ENCODE measurements at places on chromosomes 6 and 20.
A peak's percentile ranks its signal among the peaks of the same experiment; 100 is the strongest.

GRCh38 chr6:166575205-166575604 is 11.3 kb downstream of the RAMACL start:
- no peak for DNase-seq

GRCh38 chr6:166308033-166308768 is at the start of gene PRR18:
Gene PRR18 (minus strand): TSS chr6:166308392. CDS start chr6:166308142, 250 bp downstream.
- no peak for DNase-seq

DNA sequence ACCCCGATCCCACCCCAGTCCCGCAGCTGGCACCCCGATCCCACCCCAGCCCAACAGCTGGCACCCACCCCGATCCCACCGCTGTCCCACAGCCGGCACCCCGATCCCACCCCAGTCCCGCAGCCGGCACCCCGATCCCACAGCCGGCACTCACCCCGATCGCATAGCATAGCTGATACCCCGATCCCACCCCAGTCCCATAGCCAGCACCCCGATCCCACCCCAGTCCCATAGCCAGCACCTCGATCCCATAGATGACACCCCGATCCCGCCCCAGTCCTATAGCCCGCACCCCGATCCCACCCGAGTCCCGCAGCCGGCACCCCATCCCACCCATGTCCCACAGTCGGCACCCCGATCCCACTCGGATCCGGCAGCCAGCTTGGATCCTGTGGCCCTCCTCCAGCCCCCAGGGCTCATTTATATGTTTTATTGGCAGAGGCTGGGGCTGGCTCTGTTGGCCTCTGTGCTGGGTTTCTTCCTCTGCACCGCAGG is 897 bp upstream of the GMEB2 start:
- DNase-seq = no peak

- peak; percentile 6 for DNase-seq
Measured at GRCh38 chr6:117264692-117265409, 507 bp upstream of the VGLL2 start.

- no peak for DNase-seq
Measured at GRCh38 chr20:39829661-39830060, 859.4 kb downstream of the MAFB start.

GRCh38 chr6:75409286-75409685 is 84.3 kb downstream of the FILIP1 start:
- no peak for DNase-seq

GRCh38 chr20:18166241-18166881 is 28.7 kb downstream of the KAT14 start:
- no peak for DNase-seq

GRCh38 chr20:33296206-33296605 is 13.2 kb downstream of the BPIFB1 start:
- no peak for DNase-seq

DNA sequence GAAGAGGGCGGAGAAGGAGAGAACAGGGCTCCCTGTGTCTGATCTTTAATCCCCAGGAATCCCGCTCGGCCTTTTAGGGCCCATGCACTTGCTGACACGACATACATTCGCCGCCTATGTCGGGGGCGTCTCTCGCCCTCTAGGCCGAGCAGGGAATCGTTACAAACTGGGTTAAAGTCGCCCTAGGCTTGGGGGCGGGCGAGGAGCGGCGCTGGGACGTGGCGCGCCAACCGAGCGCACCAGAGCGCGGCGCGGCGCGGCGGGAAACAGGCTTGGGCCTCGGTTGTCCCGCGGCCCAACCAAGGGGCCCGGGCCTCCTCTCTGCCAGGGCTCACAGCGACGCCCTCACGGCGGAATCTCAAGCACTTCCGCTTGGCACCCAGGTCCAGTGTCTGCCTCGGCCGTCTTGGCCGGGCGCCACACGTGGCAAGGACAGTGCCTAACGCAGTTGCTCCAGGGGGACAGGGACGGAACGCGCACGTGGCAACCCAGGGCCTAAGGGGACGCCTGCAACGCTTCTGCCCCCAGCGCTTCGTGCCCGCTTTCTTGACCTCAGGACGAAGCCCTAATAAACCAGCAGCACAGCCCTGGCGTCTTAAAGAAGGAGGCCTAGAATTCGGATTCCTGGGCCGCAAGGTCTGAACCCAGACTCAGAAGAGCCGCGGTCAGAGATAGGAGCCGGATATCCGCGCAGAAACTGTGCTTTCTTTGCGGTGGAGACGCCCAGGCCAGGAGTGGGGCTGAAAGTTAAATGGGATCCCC is 71.5 kb downstream of the NCR2 start:
- no peak for DNase-seq

DNA sequence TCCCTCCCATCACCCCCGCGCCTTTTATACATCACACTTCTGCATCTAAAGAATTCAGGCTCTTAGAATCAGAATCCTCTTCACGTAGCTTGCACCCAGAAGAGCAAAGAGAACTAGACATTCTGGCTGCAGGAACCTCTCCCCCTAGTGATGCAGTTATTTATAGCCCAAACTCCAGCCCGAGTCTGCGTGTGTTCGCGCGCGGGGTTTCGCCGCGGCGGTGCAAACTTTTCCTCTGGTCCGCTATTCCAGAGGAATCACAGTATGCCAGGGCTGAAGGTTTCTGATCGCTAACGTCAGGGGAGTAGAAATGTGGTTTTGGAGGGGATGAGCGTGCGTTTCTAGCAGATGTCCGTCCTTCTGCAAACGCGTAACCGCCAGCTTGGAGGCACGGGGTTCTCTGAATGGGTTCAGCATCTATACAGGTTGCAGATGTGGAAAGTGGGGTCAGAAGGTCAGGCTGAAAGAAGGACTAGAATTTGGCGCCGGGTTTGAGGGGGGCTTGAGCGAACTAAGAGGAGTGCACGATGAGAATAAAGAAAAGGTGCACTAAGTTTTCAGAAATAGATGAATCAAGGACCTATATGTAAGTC is 1.8 kb downstream of the EPHA7 start:
- no peak for DNase-seq

DNA sequence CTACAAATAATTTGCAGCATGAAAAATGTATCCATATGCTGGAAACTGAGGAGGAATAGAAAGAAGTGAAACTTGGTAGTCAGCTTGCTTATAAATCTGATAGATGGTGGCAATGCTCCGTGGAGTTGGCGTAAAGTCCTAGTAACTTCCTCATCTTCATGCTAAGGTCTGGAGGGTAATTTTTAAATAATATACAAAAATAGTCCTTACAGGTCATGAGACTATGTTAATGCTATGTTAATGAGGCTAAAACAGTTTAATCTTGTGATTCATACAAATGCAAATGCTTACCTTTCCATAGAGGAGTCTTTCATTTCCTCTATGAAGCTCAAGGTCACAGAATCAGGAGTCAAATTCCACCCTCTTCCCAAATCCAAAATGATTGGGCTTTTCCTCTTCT is 9.4 kb upstream of the CRIP3 start:
- DNase-seq = no peak

GRCh38 chr6:156563714-156564113 is 213.5 kb upstream of the ARID1B start:
- DNase-seq = no peak

DNA sequence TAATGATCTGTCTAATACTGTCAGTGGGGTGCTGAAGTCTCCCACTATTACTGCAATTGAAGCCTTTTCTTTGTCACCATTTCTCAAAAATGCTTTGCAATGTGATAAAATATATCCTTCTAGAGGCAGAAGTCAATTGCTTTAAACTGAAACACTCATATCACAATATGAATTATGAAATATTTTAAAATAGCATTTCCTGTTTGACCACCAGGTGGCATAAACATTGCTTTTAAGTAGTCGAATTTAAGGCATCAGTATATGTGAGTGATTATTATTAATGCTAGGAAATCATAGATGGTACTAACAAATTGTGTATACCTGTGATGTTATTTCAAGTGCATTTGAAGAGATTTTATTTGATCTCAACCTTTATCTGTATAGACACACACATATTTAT is 87.5 kb downstream of the MEI4 start:
- DNase-seq = no peak

DNA sequence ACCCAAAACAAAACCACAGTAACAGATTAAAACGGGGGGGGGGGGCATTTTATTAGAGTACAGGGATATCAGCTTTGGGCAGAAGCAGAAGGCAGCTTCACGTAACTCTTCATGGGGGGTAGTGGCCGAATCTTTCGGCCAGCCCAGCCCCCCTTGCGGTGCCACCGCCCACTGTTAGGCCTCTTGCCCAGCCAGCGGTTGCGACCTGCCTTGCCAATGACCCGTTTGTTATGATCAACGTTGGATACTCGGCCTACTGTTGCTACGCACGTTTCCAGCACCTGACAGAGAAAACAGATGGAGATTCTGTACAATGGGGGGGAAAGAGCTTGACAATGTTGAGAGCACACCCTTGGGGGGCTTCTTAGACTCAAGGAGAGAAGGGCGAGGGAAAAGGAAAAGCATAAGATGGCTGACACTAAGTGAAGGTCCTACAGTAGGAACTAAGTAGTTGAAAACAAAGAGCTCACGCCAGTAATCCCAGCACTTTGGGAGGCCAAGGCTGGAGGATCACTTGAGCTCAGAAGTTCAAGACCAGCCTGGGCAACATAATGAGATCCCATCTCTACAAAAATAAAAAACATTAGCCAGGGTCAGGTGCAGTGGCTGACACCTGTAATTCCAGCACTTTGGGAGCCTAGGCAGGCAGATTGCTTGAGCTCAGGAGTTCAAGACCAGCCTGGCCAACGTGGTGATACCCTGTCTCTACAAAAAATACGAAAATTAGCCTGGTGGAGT is 724 bp upstream of the CUL7 start:
- no peak for DNase-seq

GRCh38 chr20:61927826-61928541 is 137.7 kb downstream of the TAF4 start:
- no peak for DNase-seq

GRCh38 chr6:134373993-134374392 is 56.1 kb upstream of the SGK1 start:
- no peak for DNase-seq

DNA sequence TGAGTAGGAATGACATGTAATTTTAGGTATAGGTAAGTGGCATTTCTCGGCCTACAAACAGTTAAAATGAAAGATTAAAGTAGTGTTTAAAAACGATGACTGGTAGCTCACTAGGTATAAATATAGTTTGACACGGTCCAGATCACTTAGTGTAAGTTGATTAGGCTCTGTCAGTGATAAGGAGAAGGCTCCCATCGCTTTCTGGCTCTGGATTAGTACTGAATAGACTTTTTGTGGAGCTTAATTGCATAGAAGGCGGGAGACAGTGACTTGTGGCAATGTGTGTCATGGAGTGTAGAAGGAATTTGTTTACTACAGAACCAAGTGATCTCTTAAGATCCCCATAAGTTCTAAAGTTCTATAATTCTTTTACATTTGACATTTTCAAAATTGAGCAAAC is 6.7 kb downstream of the PYGB start:
- DNase-seq = no peak

DNA sequence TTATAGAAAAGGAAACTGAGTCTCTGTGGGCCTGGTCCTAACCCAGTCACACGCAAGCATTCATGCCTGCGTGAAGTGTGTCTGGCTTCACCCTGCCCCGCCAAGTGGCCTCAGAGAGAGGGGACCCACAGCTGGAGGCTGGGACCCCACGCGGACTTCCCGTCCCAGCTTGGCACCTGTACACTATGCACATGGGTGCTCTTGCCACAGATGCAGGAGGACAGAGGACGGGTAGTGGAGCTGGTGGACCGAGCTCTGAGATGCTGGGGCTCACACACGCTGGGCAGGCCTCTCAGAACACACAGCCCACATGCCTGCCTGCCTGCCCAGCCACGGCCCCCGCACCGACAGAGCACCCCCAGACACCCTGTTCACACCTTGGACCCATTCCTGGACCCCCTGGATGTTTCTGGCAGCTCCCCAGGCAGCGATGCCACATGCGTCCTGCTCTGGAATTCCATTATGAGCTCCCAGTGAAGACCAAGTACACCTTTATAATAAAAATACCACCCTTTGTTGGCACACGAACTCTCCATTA is 24.9 kb upstream of the SMOC2 start:
- DNase-seq = no peak

DNA sequence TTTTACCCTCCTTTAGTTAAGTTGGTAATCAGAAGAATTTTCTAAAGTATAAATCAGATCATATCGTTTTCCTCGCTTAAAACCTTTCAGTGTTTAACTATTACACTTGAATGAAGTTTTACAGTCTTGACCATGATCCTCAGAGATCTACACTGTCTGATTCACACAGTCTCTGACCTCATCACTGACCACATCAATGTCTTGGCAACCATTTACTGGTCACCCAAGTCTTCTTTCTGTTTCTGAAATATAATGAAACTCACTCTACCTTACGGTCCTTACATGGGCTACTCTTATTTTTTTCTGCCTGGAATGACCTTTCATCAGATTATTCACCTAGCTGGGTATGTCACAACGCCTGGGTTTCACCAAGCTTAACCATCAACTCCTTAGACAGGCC is 71.4 kb downstream of the ADGB start:
- DNase-seq = no peak

GRCh38 chr20:52167232-52167840 is 24.2 kb downstream of the ZFP64 start:
- DNase-seq = no peak

- DNase-seq = no peak
Measured at GRCh38 chr6:75855052-75855451, 106.0 kb downstream of the MYO6 start.

- DNase-seq = no peak
Measured at GRCh38 chr6:113202852-113203714, 654.1 kb upstream of the MARCKS start.

DNA sequence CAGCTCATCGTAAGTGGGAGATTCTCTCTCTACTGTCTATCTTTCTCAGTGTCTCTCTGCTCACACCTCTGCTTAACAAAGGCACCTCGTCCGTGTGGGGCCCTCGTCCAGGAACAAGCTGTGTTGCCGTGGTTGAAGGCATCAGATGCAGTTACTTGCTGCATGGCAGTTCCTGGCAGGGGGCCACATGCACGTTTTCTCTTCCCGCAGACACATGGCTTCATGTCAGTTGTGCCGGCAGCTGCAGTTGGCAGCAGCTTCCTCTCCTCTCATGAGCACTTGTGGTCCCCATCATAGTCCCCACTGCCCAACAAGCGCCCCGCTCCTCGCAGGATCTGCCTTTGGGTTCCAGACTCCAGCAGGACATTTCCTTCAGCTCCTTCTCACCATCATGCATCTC is 7.1 kb upstream of the AFDN start:
- no peak for DNase-seq

GRCh38 chr6:106509420-106510089 is 119.7 kb downstream of the RTN4IP1 start:
- no peak for DNase-seq

DNA sequence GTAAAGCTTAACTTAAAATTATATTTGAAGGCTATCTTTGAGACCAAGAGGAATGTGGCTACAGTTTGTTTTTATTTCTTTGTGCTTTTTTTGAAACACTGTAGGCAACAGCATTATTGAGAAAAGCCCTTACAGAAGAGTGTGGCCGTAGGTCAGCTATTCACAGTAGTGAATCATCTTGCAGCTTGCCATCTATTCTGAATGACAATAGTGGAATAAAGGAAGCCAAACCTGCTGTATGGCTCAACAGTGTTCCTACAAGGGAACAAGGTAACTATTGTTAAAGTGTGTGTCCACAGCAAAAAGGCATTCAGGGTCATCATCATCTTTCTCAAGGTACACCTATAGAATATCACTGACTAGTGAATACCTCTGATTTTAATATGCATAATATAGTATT is 88.5 kb downstream of the KIZ start:
- no peak for DNase-seq

- no peak for DNase-seq
Measured at GRCh38 chr20:45014671-45015415, 48.5 kb downstream of the STK4 start.

Data from cortex of kidney (tissue), 1 donor.